Endothelial cell of umbilical vein (primary cell): ENCODE measurements at places on chromosomes 5 and 9. TPM values are rescaled to one million over a fixed set of nuclear protein-coding genes. Genes with fewer than 3 reads are reported as not detected.

DNA sequence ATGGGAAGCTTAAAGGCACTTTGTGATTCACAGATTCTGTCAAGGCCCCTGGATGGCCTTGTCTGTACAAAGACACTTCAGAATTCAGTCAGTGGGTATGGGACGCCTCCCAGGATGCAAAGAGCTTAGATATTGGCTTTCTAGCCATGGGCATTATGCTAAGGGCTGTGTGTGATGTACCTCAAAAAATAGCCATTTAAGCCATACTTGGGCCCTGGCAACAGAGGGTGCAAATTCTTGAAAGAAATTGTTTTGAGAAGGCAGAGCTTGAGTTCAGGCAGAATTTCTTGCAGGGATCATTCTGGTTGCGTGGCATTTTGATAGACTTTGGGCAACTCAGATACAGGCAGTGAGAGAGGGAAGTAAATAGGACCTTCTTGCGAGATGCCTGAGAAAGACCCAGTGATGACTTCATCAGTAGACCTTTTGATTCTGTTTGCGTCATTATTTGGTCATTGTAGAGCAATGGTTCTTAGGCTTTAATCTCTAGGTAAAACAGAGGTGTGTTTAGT is 3.9 kb downstream of the CYFIP2 start:
- no peak overlapping the region for H3K4me3 ChIP-seq
- no peaks in the 10 kb centered on the region for H3K36me3 ChIP-seq
- DNase-seq, result no peak
- no peak overlapping the region for H3K27ac ChIP-seq

- H3K27ac ChIP-seq, result no peak overlapping the region
- peaks cover 32% of the 10 kb centered on the region for H3K27me3 ChIP-seq
- H3K36me3 ChIP-seq, result no peaks in the 10 kb centered on the region
- no peaks in the 10 kb centered on the region for H3K4me1 ChIP-seq
- DNase-seq, result no peak
- no peak overlapping the region for H3K4me3 ChIP-seq
Measured at GRCh38 chr9:137141050-137141810, 2.3 kb downstream of the GRIN1 start.

DNA sequence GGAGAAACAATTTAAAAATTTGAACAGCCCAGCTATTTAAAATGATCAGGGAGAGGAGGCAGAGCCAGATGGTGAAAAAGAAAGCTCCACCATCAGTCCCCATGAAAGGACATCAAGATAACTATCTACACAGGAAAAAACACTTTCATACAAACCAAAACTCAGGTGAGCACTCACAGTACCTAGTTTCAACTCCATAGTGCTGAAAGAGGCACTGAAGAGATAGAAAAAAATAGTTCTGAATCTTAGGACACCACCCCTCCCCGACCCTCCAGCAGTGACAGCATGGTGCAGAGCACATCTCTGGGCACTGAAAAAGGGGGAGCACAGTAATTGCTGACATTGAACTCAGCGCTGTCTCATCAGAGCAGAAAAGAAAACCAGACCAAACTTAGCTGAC is 732.9 kb downstream of the CETN3 start:
- H3K4me3 ChIP-seq, result no peak overlapping the region
- no peaks in the 10 kb centered on the region for H3K4me1 ChIP-seq
- DNase-seq, result no peak
- H3K36me3 ChIP-seq, result no peaks in the 10 kb centered on the region
- no peak overlapping the region for H3K27ac ChIP-seq
- H3K27me3 ChIP-seq, result no peaks in the 10 kb centered on the region

DNA sequence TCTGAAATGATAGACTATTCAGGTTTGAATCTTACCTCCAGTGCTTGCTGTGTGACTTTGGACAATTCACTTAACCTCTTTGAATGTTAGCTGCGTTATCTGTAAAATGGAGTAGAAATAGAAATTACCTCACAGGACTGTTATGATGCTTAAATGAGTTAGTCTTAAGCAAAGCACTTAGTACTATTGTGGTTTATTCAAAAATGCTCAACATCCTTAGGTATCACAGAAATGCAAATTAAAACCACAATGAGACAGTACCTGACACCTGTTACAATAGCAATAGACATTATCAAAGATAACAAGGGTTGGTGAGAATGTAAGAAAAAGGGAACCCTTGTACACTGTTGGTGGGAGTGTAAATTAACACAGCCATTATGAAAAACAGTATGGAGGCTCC is 77.6 kb upstream of the FREM1 start:
- no peak overlapping the region for H3K27ac ChIP-seq
- H3K27me3 ChIP-seq, result no peaks in the 10 kb centered on the region
- no peaks in the 10 kb centered on the region for H3K4me1 ChIP-seq
- H3K4me3 ChIP-seq, result no peak overlapping the region
- no peaks in the 10 kb centered on the region for H3K36me3 ChIP-seq
- DNase-seq, result no peak

TSSK1B gene
- 0.12 TPM in 1 of 2 replicates, not detected in the other for total RNA-seq

DNA sequence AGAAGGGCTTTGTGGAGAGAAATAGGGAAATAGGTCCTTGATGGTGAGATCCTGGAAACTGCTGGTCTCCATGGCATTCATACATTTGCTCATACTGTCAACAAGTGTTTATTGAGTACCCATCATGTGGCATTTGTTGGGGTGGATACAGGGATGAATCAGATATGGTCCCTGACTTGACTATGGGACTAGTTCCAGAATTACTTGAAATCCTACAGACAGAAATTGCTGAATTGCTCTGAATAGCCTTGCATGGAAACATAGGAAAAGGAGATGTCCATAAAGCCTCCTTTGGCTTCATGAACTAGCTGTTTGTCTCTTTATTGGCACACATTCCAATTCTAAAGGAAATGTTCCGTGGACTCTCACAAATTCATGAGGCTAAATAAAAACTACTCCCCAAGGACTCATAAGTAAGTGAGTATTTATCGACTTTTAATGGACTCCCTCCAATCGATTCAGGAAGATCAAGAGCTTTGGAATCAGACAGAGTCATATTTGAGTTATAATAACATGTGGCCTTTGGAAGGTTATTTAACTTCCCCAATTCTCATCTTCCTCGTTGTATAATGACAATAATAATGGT is 122.4 kb upstream of the C6 start:
- no peak overlapping the region for H3K4me3 ChIP-seq
- no peak for DNase-seq
- no peaks in the 10 kb centered on the region for H3K4me1 ChIP-seq
- H3K36me3 ChIP-seq, result no peaks in the 10 kb centered on the region
- no peak overlapping the region for H3K27ac ChIP-seq
- H3K27me3 ChIP-seq, result no peaks in the 10 kb centered on the region

NMUR2 gene
- total RNA-seq, result not detected in 2 replicates

DNA sequence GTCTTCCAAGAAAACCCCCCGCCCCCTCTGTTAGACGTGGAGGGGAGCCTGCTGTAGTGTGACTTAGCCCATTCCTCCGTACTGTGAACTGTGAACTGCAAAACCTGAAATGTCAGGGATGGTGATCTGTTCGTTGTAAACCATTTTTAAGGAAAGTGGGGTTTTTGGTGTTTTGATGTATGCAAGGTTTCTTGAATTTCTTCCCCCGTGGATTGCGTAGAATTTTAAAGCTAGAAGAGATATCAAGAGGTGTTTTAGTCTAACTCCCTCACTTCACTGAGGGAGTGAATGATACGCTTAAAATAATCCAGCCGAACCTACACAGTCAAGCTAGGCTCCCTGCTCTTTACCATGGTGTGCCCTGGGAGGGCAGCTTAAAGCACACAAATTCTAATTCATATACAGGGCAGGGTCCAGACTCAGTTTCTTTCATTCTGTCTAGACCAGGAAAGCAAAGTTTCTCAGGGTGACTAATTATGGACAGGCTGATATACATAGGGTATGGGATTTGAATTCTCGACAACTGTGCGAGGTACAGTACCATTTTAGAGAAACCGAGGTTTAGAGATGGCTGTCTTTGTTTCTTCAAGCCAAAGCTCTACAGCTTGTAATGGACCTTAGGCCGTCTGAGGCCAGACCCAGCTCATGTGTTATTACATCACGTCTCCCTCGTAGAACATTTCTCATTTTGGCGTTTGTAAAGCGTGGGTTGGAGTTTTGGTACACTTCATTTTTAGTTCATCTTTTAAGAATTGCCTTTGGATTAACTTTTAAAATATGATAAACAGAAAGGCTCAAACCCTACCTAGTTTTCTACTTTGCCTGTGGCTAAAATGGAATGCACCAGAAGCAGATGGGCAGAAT is 2.7 kb downstream of the PTGER4 start:
- peaks cover 8% of the 10 kb centered on the region for H3K36me3 ChIP-seq
- peak overlapping the region; percentile 67 for H3K27ac ChIP-seq
- DNase-seq, result peak; percentile 68
- peaks cover 43% of the 10 kb centered on the region for H3K4me1 ChIP-seq

PCDHB10 gene
- 0.62 and 0.81 TPM in 2 replicates for total RNA-seq

DNA sequence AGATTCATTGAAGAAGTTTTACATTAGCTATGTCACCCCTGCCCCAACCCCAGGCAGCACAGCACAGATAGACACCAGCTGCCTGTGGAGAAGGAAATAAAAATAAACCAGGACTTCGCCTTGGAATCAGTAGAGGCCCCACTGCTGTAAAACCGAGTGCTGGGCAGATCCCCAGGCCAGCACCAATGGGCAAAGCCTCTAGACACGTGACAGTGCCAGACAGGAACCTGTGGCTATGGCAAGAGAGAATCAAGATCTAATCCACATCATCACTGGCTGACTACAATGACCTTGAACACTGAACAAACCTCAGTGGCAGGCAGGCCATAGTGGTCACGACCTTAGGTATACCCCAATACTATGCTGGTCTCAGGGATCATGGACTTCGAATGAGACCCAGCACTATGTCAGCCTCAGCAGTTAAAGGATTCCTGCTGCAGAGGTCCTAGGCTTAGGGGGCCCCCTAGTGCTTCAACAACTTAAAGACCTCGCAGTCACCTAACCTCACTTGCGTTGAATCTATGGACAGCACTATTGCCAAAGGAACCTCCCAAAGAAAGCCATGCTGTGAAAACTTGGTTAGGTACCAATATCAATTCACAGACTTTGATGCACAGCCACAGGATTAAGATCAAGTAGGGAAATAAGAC is 2118.6 kb upstream of the C9orf72 start:
- H3K27ac ChIP-seq, result no peak overlapping the region
- no peak for DNase-seq
- no peak overlapping the region for H3K4me3 ChIP-seq
- H3K27me3 ChIP-seq, result no peaks in the 10 kb centered on the region
- no peaks in the 10 kb centered on the region for H3K36me3 ChIP-seq
- H3K4me1 ChIP-seq, result no peaks in the 10 kb centered on the region

DEPDC1B gene
- total RNA-seq, result 14.2 and 18.7 TPM in 2 replicates

TMEM174 gene
- total RNA-seq, result not detected in 2 replicates

GRCh38 chr9:128624566-128624965 is 32.1 kb downstream of the DYNC2I2 start:
- no peak overlapping the region for H3K4me3 ChIP-seq
- H3K27ac ChIP-seq, result no peak overlapping the region
- no peak for DNase-seq
- H3K27me3 ChIP-seq, result no peaks in the 10 kb centered on the region

DNA sequence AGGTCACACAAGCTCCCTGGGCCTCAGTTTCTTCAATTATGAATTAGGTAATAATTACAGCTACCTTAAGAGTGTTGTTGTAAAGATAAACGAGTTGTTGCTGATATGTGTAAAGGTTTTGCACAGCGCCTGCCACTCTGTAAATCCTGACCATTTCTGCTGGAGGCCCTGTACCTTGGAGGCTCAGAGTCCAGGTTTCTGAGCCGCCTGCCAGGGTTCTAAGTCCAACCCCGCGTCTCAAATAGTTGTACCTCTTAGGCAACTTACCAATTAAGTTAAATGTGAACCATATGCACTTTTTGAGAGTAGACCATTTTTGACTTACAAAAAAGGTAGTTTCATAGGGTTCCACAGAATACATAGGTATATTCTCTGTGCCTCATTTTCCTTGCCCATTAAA is 156.8 kb upstream of the KLF9 start:
- H3K27me3 ChIP-seq, result no peaks in the 10 kb centered on the region
- H3K4me3 ChIP-seq, result no peak overlapping the region
- no peak overlapping the region for H3K27ac ChIP-seq
- no peak for DNase-seq

GRCh38 chr5:58056546-58056945 is 403.3 kb downstream of the PLK2 start:
- H3K27me3 ChIP-seq, result no peaks in the 10 kb centered on the region
- H3K4me1 ChIP-seq, result no peaks in the 10 kb centered on the region
- peak; percentile 90 for DNase-seq
- no peaks in the 10 kb centered on the region for H3K36me3 ChIP-seq

GRCh38 chr9:129273136-129273895 is 95.3 kb upstream of the IER5L start:
- H3K36me3 ChIP-seq, result no peaks in the 10 kb centered on the region
- H3K27ac ChIP-seq, result no peak overlapping the region
- no peak for DNase-seq
- H3K4me1 ChIP-seq, result no peaks in the 10 kb centered on the region
- no peak overlapping the region for H3K4me3 ChIP-seq
- peaks cover 2% of the 10 kb centered on the region for H3K27me3 ChIP-seq

- no peak overlapping the region for H3K27ac ChIP-seq
- peaks cover 7% of the 10 kb centered on the region for H3K36me3 ChIP-seq
- H3K4me3 ChIP-seq, result no peak overlapping the region
- no peaks in the 10 kb centered on the region for H3K27me3 ChIP-seq
Measured at GRCh38 chr5:67043796-67044511, 152.6 kb downstream of the CD180 start.

DNA sequence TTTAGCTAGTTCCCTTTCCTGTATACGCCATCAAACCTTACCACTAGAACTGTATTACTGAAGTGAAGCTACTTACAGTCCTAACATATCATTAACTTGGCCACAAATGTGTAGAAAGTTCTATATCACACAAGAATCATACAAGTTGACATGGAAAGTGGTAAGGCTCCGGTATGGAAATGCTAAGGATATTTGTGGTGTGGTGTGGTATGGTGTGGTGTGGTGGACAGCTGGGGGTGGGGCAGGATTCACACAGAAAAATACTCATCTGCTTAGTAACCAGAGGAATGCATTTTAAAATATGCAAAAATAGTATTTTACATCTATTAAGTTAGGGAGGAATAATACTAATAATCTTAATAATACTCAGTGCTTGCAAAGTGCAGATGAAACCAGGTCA is 69.4 kb downstream of the TRPC7 start:
- no peak overlapping the region for H3K27ac ChIP-seq
- no peaks in the 10 kb centered on the region for H3K4me1 ChIP-seq
- no peaks in the 10 kb centered on the region for H3K27me3 ChIP-seq
- no peak overlapping the region for H3K4me3 ChIP-seq

DNA sequence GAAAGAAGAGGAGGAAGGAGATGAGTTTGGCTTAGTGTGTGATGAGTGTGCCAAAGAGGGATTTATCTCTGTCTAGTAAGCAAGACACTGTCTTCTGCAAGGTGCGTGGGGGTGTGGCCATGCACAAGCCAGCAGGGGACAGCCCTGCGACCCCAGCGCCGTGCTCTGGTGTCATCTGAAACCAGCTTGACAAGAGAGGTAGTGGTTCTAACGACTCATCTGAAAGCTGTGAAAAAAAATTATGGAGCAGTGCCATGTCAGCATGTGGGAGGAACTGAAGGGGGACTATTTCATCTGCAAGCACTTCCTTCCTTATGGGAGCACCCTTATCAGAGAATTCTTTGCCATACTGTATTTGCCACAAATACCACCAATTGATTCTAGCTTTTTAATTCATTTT is 398.6 kb downstream of the PSAT1 start:
- H3K4me1 ChIP-seq, result no peaks in the 10 kb centered on the region
- no peak for DNase-seq
- H3K27ac ChIP-seq, result no peak overlapping the region

ZNG1A gene
- 39.8 and 41.9 TPM in 2 replicates for total RNA-seq
